CD4-positive, alpha-beta memory T cell (primary cell): ENCODE measurements at places on chromosomes 7 and 10. TPM values are rescaled to one million over a fixed set of nuclear protein-coding genes. Genes with fewer than 3 reads are reported as not detected.

C7orf33 gene
- not detected for total RNA-seq

VSTM2A gene
- not detected for total RNA-seq

TLL2 gene
- total RNA-seq = 0.17 TPM

CNPY1 gene
- not detected for total RNA-seq

SYT15 gene
- total RNA-seq = 1.7 TPM

MYL7 gene
- total RNA-seq = not detected

NUP42 gene
- total RNA-seq = 37.8 TPM

IFIT1 gene
- 5.1 TPM for total RNA-seq

LRRC4 gene
- not detected for total RNA-seq

TRPV5 gene
- not detected for total RNA-seq

NPFFR1 gene
- not detected for total RNA-seq

GPNMB gene
- 32.5 TPM for total RNA-seq

MALRD1 gene
- total RNA-seq = not detected

SERPINE1 gene
- 0.11 TPM for total RNA-seq

SKIDA1 gene
- total RNA-seq = 0.39 TPM

PKD2L1 gene
- total RNA-seq = not detected

CCDC172 gene
- not detected for total RNA-seq

SHTN1 gene
- total RNA-seq = 1.6 TPM

TIMM23 gene
- total RNA-seq = 25.0 TPM

LBX1 gene
- not detected for total RNA-seq

BUD31 gene
- total RNA-seq = 60.0 TPM

ACTR3C gene
- total RNA-seq = 17.8 TPM

PDK4 gene
- total RNA-seq = 0.44 TPM

STEAP1 gene
- not detected for total RNA-seq

ARHGEF35 gene
- total RNA-seq = 5.2 TPM

HSPB1 gene
- 41.9 TPM for total RNA-seq

IRF5 gene
- total RNA-seq = 7.2 TPM
